Iris pigment epithelial cell (primary cell): ENCODE measurements at places on chromosomes 13 and 19.

GRCh38 chr13:29901710-29902631 is 51.6 kb upstream of the UBL3 start:
- DNase-seq = peak; percentile 98

DNA sequence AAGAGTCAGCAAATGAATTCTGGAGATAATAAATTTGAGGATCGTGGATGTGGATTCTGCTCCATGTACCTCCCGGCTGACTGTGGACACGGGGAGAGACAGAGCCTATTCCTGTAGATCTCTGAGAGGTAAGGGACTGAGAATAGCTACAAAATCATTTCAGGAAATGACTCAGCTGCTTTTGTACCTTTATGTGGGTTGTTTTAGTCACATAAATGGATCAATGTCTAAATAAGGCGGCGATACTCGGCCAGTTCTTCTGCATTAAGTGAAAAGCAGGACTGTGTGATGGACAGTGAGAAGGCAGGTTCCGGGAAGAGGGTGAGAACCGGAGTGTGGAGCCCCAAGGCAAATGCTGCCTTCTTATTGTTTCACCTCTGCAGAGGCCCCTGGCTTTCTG is 128.1 kb downstream of the EFNB2 start:
- DNase-seq = peak; percentile 18

- DNase-seq = no peak
Measured at GRCh38 chr13:22223411-22223810, 552.5 kb downstream of the FGF9 start.

- no peak for DNase-seq
Measured at GRCh38 chr19:17942181-17942580, 9.4 kb downstream of the CCDC124 start.

GRCh38 chr13:113489171-113489548 is 1.4 kb downstream of the DCUN1D2 start:
- DNase-seq = no peak

- DNase-seq = no peak
Measured at GRCh38 chr13:80006940-80007339, 334.0 kb downstream of the SPRY2 start.

DNA sequence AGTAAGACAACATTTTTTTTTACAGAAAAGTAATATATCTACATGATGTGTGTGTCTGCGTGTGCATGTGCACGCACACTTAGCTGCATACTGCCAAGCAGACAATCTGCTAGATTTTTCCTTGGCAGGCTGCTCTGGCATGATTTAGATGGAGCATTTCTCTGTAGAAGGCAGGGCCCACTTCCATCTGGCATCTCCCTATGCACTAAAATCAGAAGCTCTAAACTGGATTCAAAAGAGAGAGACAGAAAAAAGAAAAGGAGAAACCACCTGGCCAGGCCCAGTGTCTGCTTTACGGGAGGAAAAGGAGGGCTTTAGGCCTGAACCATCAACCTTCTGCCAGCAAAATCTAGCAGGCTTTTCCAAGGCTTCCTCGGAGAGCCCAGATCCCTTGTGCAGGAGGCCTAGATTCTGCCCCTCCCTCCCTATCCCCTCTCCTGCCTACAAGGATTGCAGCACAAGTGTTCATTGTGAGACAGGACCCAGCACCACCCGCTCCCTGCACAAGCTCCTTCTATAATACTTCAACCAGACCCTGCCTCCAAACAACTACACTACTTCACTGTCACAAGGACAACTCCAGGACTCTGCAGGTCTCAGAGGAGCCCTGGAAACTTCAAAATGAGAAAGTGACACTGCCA is 99.3 kb downstream of the DOCK9 start:
- DNase-seq = no peak

DNA sequence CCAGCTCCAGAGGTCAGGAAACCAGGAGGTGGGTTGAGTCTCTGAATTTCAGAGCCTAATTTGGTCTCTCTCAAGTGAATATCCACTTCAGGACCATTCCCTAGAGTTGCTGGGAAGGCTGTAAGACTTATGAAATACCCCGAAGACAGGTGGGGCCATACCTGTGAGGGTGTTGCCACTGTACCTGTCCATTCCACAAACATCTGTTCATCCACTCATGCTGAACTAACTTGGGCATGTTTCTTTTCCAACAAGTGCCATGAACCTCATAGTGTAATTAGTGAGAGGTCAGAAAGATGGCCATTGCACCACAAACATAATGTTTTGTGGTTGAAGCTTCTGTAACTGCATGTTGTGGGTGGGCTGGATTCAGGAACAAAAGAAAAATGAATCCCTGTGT is 7.8 kb downstream of the ILF3 start:
- no peak for DNase-seq

GRCh38 chr19:47421844-47422395 is 2.6 kb upstream of the MEIS3 start:
- DNase-seq = no peak

- DNase-seq = no peak
Measured at GRCh38 chr13:105552078-105552477, 983.4 kb downstream of the EFNB2 start.

DNA sequence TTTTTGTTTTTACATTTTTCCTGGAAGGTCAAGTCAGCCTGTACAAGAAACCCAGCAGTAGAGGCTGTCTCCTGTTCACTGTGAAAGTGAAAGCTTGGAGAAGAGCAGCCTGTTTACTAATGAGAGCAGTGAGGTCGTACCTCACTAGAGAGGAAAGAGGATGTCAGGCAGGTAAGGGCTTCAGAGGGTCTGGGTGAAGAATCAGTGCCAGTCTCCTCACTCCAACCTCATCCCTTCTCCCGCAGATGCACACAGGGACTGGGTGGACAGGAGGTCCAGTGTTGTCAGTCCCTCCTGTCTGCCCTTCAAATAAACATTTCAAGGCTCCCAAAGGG is 462.5 kb downstream of the KLF5 start:
- DNase-seq = peak; percentile 2

- DNase-seq = peak; percentile 84
Measured at GRCh38 chr19:16829010-16829821, at the start of gene SIN3B. Gene SIN3B, plus strand, starts transcription at chr19:16829398. Its CDS starts 23 bp downstream, at chr19:16829421.

GRCh38 chr13:68984688-68985319 is 1122.8 kb upstream of the ATXN8OS start:
- no peak for DNase-seq

DNA sequence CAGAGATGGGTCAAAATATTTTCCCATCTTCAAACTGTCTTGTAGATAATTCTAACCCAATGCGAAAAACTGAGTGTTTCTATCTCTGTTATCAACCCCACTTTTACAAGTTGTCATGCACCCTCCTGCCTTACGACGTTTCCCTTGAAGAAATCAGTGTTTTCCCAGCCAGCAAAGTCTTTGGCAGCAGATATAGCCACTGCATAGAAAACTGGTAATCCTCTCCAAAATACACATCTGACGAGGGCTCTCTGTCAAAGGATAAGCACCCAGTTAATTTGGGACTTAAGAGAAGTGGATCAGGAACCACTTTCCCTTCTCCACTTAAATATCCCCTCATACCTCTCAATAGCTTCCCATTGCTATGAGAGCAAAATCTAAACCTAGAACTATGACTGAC is 351.9 kb upstream of the MIR17HG start:
- no peak for DNase-seq

GRCh38 chr19:6736917-6737283 is 480 bp downstream of the GPR108 start:
- DNase-seq = no peak

DNA sequence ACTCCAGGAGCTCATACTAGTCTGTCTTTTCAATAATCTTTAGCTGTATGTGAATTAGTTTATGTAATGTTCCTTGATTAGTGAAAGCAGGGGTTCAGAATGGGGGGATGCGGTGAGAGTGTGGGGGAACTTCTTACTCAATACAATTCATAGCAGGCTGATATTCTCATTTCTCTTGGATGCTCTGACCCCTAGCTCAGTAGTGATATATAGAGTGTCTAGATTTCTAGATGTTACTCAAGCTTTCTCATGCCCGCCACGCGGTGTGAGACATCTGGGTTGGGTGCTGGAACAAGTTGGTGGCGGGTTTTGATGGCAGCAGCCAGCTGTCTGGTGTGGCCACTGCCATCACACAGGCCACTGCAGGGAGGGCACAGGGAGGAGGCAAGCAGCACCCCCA is 39.3 kb upstream of the FLT1 start:
- no peak for DNase-seq

DNA sequence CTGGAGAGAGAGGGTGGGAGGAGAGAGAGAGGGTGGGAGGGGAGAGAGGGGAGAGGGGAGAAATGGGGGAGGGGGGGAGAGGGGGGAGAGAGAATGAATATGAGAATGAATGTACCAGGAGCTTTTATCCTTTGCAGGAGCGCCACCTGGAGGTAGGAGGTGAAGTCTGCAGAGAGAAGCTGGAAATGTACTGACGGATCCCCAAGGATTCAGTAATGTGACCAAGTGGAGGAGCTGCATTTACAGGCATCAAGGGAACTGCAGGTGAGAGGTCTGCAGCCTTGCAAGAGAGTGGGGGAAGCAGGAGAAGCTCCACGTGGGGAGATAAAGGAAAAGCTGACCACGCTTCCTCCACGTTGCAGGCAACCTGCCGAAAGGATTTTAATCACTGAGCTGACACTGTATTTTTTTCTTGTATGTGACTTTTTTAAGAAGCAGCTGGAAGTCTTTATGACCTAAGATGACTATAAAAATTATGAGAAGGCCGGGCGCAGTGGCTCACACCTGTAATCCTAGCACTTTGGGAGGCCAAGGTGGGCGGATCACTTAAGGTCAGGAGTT is 33.7 kb downstream of the VSTM1 start:
- DNase-seq = peak; percentile 62

GRCh38 chr13:112446347-112446861 is 70.2 kb downstream of the SPACA7 start:
- no peak for DNase-seq

DNA sequence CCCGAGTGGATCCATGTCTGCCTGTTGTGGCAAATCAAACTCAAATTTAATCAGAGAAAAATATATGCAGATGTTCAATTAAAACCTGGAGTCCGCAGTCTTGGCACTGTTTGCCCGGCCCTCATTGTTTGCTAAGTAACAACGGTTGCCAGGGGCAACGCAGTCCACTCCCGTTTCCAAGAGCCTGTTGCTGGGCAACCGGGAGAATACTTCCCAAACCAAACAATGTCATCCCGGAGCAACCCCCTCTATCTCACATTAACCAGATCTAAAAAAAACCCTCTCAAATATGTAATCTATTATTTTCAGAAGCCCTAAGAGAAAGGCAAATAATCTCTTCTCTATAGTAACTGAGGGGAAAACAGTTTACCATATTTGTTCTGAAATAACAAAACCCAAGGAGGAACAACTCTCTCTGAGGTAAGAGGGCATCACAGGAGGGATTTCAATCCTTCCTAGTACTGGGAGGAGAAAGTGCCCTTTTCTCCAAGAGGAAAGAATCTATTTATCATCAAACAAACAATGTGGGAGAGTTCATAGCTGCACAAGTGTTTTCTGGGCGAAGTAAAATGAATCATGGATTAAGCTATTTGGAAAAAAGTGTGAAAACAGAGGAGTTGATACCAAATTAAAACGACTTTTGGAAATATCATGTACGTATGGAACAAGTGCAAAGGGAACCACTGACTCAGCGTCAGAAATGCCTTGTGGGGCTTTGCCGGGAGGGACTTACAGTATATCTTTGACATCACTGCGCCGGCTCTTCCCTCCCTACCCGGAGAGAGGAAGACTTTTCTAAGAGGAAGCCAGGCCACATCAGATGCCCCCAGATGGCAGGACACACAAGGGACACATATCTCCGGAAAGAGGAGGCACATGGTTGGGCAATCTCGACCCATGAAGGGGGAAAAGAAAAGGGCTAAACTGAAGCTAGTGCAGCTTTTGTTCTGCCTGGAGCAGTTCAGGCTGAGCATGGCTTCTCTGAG is 43.3 kb downstream of the RFX2 start:
- peak; percentile 84 for DNase-seq

DNA sequence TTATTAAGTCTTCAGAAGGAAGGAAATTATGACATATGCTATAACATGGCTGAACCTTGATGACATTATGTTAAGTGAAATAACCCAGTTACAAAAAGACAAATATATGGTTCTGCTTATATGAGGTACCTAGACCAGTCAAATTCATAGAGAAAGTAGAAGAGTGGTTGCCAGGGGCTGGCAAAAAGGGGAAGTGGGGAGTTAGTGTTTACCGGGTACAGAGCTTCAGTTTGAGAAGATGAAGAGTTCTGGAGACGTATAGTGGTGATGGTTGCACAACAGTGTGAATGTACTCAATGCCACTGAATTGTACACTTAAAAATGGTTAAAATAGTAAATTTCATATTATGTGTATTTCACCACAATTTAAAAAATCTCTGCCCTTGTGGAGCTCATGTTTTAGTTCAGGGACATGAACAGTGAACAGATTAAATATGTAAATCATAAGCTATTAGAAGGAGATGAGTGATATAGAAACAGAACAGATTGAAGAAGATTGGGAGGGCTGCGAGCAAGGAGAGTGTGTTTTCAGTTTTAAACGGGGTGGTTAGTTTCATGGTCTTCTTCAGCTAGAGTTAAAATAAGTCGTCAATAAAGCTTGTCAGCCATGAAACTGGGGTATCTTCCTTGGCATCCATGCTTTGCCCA is 355.2 kb downstream of the KCNRG start:
- no peak for DNase-seq

DNA sequence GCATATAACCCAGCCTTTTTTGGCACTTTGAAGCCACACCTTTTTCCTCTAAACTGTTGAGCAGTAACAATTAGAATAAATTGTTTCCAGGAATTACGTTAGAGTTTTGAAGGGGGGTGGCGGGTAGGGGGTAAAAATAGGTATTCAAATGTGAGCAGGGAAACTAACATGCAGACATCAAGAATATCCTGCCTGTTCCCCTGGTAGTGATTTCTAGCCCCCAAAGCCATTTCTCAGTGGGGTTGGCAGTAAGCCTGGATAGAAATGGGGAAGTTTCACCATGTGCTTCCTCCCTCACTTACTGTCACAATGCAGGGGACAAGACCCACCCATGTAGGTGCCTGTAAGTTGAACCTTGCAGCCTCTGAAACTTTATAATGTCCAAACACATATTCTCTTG is 3.8 kb downstream of the DOCK9 start:
- DNase-seq = no peak

DNA sequence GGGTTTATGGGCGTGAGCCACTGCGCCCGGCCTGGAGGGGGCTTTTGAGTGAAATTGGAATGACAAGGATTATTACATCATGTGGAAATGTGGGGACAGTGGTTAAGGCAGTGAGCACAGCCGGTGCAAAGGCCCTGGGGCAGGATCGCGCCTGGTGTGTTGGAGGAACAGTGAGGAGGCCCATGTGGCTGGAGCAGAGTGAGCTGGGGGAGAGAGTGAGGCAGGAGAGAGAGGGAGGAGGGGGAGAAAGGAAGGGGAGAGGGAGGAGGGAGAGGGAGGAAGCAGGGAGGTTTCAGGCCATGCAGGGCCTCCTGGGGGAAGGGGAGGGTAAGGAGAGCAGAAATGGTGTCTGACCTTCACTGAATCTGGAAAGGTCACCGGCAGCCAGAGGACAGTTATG is 11.3 kb upstream of the CELF5 start:
- no peak for DNase-seq
